Stimulated activated CD4-positive, alpha-beta T cell treated with anti-CD3 and anti-CD28 coated beads, TNF-alpha, amount 100 ng/mL, for 1 hour (primary cell): ENCODE measurements at places on chromosomes 5 and 9.

DNA sequence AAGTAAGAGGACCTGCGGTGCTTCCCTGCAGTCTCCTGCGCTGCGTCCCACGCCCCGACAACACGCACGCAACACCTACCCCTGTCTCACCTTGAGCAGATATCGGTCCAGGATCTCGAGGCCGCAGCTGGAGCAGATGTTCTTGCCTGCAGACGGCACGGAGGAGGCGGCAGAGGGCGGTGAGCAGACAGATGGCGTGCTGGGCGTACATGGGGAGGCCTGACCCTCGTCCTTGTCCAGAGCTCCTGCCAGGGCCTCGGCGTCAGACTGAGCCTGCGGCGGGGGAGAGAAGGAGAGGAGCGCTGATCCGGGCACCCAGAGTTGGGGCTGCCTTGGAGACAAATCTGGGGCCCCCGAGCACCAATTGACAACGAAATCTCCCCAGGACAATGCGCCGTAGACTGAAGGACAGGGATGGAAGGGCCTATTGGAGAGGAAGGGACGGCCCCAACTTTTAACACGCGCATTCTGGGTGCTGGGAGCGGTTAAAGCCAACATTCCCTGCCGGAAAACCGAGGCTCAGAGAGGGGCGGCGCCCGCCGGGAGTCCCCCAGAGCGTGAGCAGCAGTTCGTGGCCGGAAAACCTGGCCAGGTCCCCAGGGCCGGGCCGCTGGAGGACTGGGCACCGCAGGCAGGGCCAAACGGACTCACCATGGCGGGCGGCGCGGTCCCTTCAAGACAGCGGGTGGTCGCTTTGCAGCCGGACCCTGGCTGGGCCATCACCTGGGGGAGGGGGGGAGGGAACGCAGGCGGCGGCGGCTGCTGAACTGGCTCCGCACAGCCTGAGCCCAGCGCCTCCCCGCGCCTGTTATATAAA lies 1.8 kb downstream of the LHX6 start:
- DNase-seq: no peak

- DNase-seq: no peak
Measured at GRCh38 chr5:176644878-176645670, 2.2 kb upstream of the TSPAN17 start.

DNA sequence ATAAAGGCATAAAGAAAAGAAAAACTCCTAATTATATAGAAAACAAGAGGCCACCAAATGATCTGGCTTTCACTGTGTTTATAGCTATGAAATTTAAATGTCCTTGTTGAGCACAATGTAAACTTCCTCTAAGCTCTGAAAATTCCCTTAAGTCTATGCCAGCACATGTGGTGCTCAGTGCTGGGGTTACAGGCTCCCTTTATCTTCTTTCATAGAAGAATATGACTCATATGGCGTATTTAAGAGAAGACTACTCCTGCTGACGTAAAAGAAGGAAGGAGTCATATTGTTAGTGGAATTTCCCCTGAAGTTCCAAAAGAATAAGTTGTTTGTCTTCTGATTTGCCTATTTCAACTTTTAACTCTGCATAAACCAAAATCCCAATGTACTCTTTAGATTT lies 30.4 kb downstream of the RNF145 start:
- no peak for DNase-seq

DNA sequence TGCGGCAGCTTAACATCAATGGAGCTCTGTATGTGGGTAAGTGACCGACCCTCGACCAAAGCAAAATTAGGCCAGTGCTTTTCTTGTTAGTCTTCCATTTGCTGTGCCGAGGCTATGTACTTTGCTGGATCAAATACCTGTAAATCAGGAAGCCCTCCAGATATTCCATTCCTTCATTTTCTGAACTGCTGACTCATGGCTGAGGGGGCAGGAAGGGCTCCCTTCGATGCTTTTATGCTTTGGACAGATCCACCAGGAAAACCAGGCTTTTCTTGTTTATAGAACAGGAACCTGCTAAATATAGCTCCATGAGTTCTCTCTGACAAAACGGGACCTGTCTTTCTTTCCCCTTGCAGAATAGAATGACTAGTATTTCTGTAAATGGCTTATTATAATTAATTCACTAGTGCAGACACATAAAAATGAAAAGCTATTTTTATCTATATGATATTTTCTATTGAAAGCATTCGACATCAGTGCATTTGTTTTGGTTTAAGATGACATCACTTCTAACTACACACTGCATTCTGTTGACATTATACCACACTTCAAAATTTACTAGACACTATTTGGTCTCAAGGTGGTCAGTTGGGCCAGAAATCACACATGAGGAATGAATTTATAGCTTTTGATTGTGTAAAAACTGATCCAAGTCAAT lies 93.3 kb downstream of the LIFR start:
- DNase-seq: no peak

DNA sequence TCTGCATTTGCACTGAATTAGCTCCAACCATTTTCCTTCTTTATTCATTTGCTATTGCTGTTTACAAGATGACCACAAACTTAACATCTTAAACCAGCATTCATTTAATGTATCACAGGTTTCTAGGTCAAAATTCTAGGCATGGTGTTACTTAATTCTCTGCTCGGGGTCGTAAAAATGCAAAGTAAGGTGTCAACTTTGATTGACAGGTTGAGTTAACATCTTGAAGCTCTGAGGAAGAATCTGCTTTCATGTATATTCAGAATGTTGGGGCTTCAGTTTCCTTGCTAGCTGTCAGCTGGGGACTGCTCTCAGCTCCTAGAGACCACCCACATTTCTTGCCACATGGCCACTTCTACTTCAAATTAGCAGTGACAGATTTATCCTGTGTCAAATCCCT lies 348.7 kb upstream of the GRIN3A start:
- no peak for DNase-seq

GRCh38 chr9:4116723-4117460 lies 183.0 kb downstream of the GLIS3 start:
- no peak for DNase-seq

DNA sequence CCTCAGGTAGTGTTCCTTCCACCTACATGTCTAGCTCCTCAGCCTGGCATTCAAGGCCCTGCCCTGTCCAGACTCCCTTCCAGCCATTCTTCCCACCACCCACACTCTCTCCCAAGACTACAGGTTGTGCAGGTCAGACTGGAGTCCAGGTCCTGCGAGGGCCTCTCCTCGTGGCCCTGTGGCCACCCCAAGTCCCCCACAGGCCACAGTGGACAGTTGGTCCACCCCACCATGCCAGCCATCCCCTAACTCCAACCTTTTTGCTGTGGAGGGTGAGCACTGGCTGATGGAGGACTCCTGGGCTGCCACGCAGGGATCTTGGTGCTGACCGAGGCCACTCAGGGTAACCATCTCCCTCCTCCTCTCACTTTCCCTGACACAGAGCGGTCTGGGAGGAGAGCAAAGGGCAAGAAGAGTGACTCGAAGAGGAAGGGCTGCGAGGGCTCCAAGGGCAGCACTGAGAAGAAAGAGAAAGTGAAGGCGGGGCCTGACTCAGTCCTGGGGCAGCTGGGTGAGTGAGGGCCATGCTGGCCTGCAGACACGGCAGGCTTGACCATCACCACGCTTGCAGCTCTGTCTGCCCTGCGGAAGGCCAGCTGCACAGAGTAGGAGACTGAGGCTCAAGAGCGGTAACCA lies 51.0 kb downstream of the JADE2 start:
- DNase-seq: no peak

DNA sequence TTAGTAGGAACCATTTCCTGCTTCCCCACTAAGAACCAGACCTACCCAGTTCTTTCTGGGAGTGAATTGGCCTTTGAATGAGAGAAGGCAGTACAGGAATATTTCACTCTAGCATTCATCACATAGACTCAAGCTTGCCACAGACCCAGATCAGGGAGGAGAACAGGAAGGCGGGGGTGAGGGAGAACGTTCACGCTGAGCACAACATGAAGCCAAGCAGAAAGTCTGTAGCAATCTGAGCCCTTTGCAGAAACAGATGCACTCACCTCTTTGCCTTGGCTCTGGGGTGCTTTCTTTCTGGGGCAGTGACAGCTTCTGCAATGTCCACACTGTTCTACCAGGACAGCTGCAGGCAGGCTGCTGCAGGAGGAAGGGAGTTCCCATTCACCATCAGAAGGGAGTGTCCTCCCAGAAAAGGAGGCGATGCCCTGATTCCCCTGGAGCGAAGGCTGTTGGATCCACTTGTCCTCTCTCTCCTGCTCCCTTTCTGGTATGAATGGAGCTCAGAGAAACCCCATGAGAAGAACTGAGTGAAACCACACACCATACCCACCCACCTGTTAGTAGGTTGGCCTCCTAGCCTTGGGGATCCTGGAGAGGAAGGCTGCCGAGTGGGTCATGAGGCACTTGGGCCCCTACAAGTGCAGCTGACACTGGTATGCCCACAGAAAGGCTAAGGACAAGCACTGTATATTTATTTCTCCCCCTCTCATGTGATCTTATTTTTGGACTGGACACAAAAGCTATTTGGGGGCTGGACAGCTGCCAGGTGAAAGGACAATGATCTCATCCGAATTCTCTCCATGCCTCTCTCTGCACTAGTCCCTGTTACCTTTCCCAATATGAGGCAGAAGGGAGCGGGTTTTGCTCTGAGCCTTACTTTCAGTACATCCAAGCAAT lies 11.7 kb upstream of the FGF1 start:
- DNase-seq: no peak

DNA sequence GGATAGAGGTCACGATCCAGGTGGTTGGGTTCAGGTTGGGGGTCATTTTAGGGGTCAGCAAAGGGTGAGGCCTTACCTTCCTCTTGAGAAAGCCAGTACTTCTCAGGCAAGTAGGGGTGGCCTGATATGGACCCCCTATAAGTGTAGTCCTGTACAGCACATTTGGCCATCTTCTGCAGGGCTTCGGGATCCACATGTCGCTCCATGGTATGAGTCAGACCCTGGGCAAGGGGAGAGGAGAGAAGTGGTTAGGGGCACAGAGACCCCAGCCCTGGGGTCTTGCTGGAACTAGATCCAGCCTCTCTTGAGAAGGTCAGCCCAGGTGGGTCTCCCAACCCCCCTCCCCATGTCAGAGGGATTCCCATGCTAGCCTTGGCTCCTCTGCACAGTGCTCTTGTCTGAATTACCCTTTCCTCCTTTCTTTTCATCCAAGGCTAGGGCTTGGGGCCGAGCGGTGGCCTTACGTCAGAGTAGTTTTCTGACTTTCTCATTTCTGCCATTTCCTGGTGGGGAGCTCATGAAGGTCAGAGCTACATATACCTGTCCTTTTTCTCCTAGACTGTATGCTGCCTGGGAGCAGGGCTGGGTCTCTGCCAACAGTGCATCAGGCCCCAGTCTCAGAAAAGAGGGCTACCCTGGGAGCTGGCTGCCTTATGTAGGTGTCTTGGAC lies 9.0 kb upstream of the MYORG start:
- DNase-seq: no peak

DNA sequence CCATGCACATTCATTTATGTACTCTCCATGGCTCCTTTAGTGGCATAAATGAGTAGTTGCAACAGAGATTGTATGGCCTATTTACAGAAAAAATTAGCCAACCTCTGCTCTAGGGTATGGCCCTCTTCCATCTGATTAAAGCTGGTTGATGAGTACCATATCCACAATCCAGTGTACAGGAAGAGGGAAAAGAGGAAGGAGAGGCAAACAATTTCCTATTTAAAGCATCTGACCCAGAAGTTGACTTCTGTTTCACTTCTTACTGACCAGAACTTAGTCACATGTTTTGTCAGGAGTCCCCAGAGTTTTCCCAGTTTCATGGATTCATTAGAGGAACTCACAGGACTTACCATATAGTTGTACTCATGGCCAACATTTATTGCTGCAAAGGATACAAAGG lies 68.6 kb upstream of the STARD4 start:
- no peak for DNase-seq

GRCh38 chr9:91246846-91247245 lies 114.9 kb downstream of the AUH start:
- no peak for DNase-seq

GRCh38 chr5:32307769-32308194 lies 5.0 kb downstream of the MTMR12 start:
- DNase-seq: no peak

- no peak for DNase-seq
Measured at GRCh38 chr5:123455640-123456039, 32.4 kb upstream of the CEP120 start.

- no peak for DNase-seq
Measured at GRCh38 chr9:106890608-106891007, 27.6 kb downstream of the ZNF462 start.

DNA sequence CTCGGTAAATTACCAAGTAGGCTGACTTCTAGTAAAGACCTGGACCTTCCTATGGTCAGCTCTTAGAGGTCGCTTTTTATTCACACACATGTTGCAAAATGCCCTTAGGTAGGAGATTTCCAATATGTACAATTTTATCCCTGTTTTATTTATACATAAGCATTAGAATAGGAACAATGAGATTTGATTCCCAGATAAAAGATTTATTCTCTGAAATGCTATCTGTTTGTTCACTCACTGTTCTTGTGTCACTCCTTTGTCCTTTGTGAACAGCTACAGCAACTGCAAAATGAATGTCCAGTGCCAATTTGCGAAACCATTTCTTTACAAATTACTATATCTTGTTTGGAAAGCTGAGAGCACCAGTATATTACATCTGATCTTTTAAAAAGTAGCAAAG lies 991.5 kb upstream of the TYRP1 start:
- no peak for DNase-seq

DNA sequence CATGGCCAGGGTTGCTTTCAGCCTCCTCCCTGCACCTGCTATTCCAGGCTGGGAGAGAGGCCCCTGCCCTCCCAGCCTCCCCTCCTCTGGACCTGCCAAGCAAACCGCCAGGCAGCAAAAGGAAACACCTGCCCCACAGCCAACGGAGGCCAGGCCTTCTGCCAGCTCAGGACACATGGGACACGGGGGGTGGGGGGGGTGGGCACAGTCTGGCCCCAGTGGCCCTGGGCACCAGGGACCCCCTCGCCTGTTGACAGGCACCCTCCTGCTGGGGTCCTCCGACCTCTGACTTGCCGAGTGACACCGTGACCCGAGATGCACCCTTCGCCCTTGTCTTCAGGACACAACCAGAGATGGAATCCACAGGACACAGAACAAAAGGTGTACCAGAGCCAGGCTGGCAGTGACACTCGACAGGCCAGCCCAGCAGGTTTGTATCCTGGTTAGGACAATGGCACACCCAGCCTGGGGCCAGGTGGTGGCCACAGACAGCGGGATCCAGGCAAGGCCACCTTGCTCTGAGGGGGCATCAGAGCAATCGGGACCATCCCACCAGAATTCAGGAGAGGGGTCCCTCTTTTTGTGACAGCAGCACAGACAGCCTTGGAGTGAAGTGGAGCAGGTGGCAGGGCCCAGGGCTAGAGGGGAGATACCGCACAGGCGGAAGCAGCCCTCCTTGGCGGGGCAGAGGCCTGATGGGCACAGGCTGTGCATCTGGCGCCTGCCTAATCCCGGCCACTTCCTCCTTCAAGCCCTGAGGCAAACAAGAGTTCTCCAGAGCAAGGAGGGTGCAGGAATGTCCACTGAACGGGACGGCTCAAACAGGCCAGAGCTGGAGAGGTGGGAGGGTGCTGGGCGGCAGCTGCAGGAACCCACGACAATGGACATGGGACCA lies 1.3 kb upstream of the TMEM210 start:
- DNase-seq: no peak

- DNase-seq: no peak
Measured at GRCh38 chr9:136720898-136721338, 8.5 kb downstream of the DIPK1B start.

- DNase-seq: peak; percentile 12
Measured at GRCh38 chr9:95336281-95336680, 18.8 kb upstream of the FANCC start.
